ENCODE measurements at places on chromosomes 12 and 14. TPM values are rescaled to one million over a fixed set of nuclear protein-coding genes. Genes with fewer than 3 reads are reported as not detected.

Gene ADAM20
- total RNA-seq, result 3.2 TPM

Gene ELK3
- 27.5 TPM for total RNA-seq

Gene BMP4
- 28.6 TPM for total RNA-seq

Gene MYL6
- total RNA-seq, result 1,413 TPM

Gene KRT84
- total RNA-seq, result not detected

Gene AKAP6
- 17.8 TPM for total RNA-seq

Gene JDP2
- 29.1 TPM for total RNA-seq

All from metanephros (tissue), 2 donors.